ENCODE measurements at places on chromosomes 12 and 14.

GRCh38 chr14:77965919-77966435, 166.1 kb downstream of the ADCK1 start:
- DNase-seq: no peak

DNA sequence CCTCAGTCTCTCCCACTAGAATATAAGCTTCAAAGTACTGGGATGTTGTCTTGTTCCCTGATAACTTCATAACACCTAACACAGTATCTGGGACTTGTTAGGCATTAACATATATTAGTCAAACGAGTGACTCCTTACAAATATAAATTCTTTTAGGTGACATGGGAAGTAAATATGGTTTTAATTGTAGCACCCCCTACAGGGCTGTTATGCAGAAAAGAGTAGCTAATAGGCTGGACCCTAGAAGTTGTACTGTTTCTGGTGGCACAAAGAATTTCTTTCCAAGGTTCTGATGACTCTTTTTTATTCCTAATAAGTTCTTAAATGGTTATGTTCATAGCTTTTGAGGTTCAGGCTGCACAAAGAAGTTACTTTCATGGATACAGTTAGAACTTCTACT, 29.8 kb downstream of the GPATCH2L start:
- DNase-seq: no peak

GRCh38 chr14:95774265-95775160, 60.6 kb upstream of the TCL1A start:
- peak; percentile 23 for DNase-seq

GRCh38 chr12:93591137-93591868, 18.8 kb downstream of the SOCS2 start:
- DNase-seq: peak; percentile 18

DNA sequence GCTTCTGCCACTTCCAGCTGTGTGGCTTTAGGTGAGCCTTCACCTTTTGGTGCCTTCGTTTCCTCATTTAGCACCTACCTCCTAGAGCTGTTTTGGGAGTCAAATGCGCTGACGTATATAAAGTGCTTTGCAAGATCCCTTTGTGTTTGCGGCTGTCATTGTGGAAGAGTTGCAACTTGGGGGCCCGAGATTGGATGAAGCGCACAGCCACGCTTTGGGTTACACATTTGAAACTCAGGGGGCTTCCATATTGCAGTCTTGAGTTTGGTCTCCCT, 636 bp upstream of the ARL6IP4 start:
- no peak for DNase-seq

GRCh38 chr12:131415781-131416180, 295.1 kb upstream of the SFSWAP start:
- no peak for DNase-seq

DNA sequence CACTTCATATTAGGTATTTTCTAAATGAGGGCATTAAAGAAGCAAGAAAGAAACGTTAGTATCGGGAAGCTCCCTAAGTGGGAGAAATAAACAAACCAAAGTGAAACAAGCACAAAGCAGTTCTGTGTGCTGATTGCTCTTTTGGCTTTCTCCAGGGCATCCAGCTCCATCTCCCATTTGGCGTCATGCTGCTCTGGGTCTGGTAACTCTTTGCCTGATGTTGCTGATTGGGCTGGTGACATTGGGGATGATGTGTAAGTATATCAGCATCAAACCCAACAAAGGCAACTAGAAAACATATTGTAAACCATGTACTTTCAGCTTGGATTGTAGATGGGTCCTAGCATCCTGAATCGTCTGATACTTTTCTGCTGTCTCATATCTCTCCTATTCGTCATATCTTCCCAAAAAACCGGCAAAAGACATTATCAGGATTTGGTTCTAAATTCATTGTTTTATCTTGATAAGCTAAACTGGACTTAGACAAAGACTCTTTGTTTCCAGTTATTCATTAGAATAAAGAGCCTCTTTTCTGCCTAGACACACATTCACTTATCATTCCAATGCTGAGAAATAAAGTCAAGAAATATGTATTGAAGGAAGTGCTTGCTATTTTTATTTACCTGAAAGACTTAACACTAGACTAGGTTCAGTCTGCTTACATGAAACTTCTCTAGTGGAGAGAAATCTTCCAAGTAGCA, 2.4 kb downstream of the CLEC12B start:
- DNase-seq: no peak

- no peak for DNase-seq
Measured at GRCh38 chr14:46300765-46301164, 350.8 kb downstream of the RPL10L start.

DNA sequence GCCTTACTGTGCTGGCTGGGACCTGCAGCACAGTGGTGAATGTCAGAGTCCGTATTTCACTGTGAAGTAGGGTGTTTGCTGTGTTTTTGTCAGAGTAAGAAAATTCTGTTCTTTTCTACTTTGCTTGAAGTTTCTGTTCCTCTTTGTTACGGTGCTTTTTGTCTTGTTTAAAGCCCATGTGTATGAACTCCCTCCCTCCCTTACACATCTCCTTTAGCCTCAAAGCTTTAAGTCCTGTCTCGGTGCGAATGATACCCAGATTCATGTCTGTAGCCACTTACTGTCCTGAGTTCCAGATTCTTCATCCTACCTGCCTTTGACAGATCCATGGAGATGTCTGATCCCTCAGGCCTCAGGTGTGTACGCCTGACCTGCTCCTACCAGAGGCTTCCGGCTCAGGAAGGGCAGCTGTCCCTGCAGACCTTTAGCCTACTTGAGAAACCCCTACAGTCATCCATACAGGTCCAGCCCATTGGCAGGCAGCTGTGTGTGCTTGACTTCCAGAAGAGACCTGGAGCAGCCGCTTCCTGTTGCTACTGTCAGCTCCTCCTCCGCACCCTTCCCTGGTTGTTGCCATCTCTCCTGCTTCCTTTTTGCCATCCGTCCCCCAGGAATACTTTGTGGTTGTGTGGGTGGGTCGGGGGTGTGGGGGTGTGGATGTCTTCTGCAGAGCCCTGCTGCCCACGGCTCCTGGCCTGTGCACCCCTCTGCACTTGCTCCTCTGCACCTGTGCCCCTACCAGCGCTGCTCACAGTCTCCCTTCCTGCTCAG, 72.9 kb downstream of the DDX51 start:
- DNase-seq: no peak

DNA sequence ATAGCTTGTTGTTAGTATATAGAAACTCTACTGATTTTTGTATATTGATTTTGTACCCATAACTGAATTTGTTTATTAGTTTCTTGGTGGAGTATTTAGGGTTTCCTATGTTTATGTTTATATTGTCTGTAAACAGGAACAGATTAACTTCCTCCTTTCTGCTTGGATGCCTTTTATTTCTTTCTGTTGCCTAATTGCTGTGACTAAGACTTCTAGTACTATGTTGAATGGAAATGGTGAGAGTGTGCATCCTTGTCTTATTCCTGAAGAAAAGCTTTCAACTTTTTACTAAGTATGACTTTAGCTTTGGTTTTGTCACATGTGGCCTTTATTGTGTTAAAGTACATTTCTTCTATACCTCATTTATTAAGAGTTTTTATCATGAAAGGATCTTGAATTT, 20.9 kb downstream of the FBXW8 start:
- DNase-seq: no peak

- DNase-seq: no peak
Measured at GRCh38 chr14:85619851-85620250, 89.9 kb downstream of the FLRT2 start.

- no peak for DNase-seq
Measured at GRCh38 chr12:1473418-1473817, 121.0 kb downstream of the FBXL14 start.

- no peak for DNase-seq
Measured at GRCh38 chr14:22553445-22553844, 35.6 kb downstream of the DAD1 start.

DNA sequence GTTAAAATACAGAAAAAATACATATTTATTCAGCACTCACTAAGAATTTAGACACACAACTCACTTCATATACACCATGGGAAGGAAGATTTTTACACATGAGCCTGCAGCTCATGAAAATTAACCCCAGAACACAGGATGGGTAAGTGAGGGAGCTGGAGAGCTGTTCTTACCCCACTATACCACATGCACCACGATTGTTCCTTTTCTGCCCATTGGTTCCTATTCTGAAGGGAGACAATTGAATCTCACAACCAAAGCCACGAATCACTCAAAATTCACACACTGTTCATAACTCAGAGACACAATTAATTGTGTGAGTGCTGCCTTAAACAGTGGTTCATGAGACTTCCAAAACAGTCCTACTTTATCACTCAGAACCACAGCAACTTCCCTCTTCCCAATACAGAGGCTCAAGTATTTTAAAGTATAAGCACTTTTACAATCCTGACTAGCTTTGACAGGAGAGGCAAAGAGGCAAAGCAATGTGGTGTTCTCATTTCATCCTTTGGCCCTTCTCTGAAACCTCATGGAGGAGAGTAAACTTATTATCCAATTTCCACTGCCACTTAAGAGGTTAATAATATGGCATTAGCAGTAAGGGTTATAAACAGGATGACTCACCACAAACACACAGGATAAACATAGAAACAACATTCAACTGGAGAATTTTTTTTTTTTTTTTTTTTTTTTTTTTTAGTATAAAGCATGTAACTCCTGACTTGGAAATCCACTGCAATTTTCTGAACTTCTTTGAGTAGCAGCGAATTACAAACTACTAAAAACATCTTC, 59.5 kb downstream of the ITPR2 start:
- DNase-seq: no peak

GRCh38 chr14:70707138-70708038, 65.7 kb downstream of the TTC9 start:
- no peak for DNase-seq

GRCh38 chr14:65791191-65791981, 378.9 kb downstream of the FUT8 start:
- DNase-seq: no peak

- no peak for DNase-seq
Measured at GRCh38 chr12:4905316-4905715, 4.4 kb upstream of the KCNA1 start.

- DNase-seq: peak; percentile 47
Measured at GRCh38 chr12:4251216-4251891, 22.2 kb upstream of the CCND2 start.

GRCh38 chr12:55717011-55718007, 1.5 kb downstream of the BLOC1S1 start:
- DNase-seq: no peak

DNA sequence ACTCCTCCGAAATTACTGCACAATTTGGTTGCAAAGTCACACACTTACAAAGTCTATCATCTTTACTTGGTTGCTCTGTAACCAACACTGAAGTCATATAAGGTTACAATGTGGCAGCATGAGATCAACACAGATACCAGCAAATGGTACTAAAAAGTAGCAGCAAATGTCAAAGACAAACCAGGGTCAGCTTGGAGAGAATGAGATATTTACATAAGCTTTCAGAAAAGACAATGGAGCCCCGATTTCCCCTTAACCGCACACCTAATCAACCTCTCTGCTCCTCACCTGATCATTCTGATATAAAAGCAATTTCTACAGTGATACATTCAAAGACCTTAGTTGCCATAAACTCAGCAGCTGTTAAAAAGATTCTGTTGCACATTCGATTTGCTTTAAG, 76.4 kb upstream of the FOXN3 start:
- DNase-seq: no peak

DNA sequence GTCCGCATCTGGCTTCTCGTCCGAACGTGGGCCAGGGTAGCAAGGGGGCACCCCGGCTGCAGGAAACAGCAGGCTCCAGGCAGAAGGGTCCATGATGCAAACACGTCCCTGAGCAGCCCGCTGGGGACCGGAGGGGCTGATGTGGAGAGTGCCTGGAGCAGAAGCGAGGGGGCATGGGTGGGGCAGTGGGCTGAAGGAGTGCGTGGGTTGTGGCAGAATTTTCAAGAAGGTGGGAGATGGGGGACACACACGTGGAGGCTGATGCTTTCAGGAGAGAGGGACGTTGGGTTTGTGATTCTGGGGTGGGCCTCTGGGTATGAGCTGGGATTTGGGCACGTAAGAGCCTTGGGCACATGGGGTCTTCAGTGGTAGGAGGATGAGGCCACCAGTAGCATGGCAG, 45.6 kb upstream of the DLK1 start:
- DNase-seq: no peak

- no peak for DNase-seq
Measured at GRCh38 chr12:94618995-94619695, 31.2 kb downstream of the TMCC3 start.

DNA sequence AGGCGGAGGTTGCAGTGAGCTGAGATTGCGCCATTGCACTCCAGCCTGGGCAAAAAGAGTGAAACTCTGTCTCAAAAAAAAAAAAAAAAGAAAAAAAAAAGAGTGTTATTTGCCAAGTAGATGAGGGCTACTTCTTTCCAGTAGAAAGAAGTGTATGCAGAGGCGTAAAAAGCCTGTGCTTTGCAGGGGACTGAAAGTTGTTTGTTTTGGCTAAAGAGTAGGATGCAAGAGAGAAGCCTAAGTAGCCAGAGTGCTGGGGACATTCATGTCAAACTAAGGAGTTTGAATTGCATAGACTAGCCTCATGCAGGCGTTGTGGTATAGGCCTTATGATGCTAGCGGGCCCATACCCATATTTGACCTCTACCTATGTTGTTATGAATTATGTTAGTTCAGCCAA, 9.5 kb downstream of the HSD17B6 start:
- no peak for DNase-seq

DNA sequence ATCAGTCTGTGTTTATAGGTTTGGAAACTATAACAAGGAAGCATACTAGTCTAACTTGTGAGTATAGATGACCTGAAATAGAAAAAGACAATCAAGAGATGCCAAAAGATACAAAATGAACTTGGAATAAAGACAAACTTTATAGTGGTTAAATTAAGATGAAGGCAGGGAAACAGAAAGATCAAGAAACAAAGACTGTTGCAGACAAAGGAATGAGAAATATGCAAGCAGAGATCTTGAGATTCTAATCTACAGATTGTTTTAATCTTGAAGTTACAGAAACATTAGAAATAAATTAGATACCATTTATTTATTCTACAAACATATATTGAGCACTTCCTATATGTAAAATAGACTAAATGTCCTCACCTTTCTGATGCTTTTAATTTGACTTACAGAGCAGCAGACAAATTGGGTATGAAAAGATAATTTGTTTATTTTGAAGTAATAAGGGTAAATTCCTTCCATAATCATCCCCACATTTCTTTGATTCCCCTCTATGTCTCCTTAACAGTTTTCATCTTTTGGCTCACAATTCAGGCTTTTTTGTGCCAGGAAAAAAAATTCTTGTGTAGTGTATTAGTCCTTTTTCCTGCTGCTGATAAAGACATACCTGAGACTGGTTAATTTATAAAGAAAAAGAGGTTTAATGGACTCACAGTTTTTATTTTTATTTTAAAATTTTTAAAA, 134.4 kb downstream of the KITLG start:
- DNase-seq: no peak

- DNase-seq: no peak
Measured at GRCh38 chr12:47863985-47864384, 40.8 kb downstream of the VDR start.

GRCh38 chr14:75214558-75214957, 38.1 kb upstream of the TMED10 start:
- no peak for DNase-seq

- no peak for DNase-seq
Measured at GRCh38 chr12:31368666-31369361, 42.9 kb upstream of the SINHCAF start.

All from activated CD4-positive, alpha-beta T cell treated with anti-CD3 and anti-CD28 coated beads for 4 hours (primary cell).